ENCODE measurements at places on chromosomes 3 and 15. TPM values are rescaled to one million over a fixed set of nuclear protein-coding genes. Genes with fewer than 3 reads are reported as not detected.

The TRPM1 gene
- not detected for total RNA-seq

The PLIN1 gene
- total RNA-seq: not detected

The NUDT16 gene
- total RNA-seq: 7.3 TPM

The CLSTN2 gene
- not detected for total RNA-seq

The FSD2 gene
- not detected for total RNA-seq

The SPRED1 gene
- total RNA-seq: 0.15 TPM

The GOLGA6L25 gene
- total RNA-seq: not detected

The RPUSD2 gene
- total RNA-seq: 13.0 TPM

The ALDH1L1 gene
- not detected for total RNA-seq

The GOLGA6A gene
- not detected for total RNA-seq

The SKOR1 gene
- 0.29 TPM for total RNA-seq

The FGF12 gene
- total RNA-seq: not detected

The APOD gene
- total RNA-seq: not detected

The HDGFL3 gene
- 25.0 TPM for total RNA-seq

The GP9 gene
- not detected for total RNA-seq

The NPAP1 gene
- not detected for total RNA-seq

The MOBP gene
- total RNA-seq: not detected

The C3orf22 gene
- total RNA-seq: not detected

The A4GNT gene
- not detected for total RNA-seq

The SLC2A2 gene
- not detected for total RNA-seq

The FSIP1 gene
- total RNA-seq: 0.30 TPM

The VIPR1 gene
- total RNA-seq: 21.3 TPM

The FRMD5 gene
- total RNA-seq: 0.15 TPM

The PARP15 gene
- 40.9 TPM for total RNA-seq

The PATL2 gene
- 20.5 TPM for total RNA-seq

The LRRC31 gene
- total RNA-seq: not detected

The SLC12A8 gene
- 0.37 TPM for total RNA-seq

The DMXL2 gene
- total RNA-seq: 9.0 TPM

The COL6A5 gene
- not detected for total RNA-seq

The DPPA4 gene
- total RNA-seq: not detected

The MCF2L2 gene
- 5.4 TPM for total RNA-seq

The VPS18 gene
- 16.6 TPM for total RNA-seq

The GCSAM gene
- 9.9 TPM for total RNA-seq

All from activated CD4-positive, alpha-beta T cell treated with anti-CD3 and anti-CD28 coated beads, Interleukin-2, amount 10 ng/mL, durations not matched to agents 7 days and 5 days (primary cell).